Immature natural killer cell (primary cell): ENCODE measurements at places on chromosomes 2 and 18. TPM values are rescaled to one million over a fixed set of nuclear protein-coding genes. Genes with fewer than 3 reads are reported as not detected.

DNA sequence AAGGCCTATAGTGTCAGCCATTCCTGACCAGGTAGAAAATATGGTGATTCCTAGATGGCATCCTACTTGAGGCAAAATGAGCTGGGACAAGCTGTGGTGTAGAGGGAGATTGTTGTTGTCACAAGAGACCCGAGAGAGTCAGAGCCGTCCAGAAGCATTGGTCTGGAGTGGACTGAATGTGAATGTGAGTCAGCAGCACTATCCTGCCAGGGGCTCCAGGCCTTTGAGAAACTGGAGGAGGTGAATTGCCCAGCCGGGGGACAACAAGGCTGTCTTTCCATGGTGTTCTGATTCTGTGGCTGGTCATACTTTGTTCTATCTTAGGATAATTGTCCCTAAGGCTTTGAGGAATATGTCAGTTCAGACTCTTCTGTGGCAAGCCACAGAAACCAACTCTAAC, 29.4 kb upstream of the EIF2AK3 start:
- H3K27ac ChIP-seq, result no peak overlapping the region
- H3K4me1 ChIP-seq, result no peaks in the 10 kb centered on the region
- DNase-seq, result no peak

GRCh38 chr2:2222931-2223330, 108.1 kb downstream of the MYT1L start:
- H3K4me3 ChIP-seq, result no peak overlapping the region
- H3K36me3 ChIP-seq, result peaks cover 3% of the 10 kb centered on the region
- no peak for DNase-seq
- H3K4me1 ChIP-seq, result no peaks in the 10 kb centered on the region

- no peaks in the 10 kb centered on the region for H3K36me3 ChIP-seq
- H3K4me3 ChIP-seq, result peak within 1 kb of the TSS; percentile 56
- no peak for DNase-seq
- H3K27me3 ChIP-seq, result peaks cover 35% of the 10 kb centered on the region
- H3K4me1 ChIP-seq, result peaks cover 5% of the 10 kb centered on the region
- no peak within 1 kb of the TSS for H3K27ac ChIP-seq
Measured at GRCh38 chr2:231037202-231037730, at the start of gene C2orf72. Gene C2orf72 (plus strand): TSS chr2:231037523. CDS start chr2:231037566, 43 bp downstream.

CCDC85A gene
- polyA plus RNA-seq, result not detected

DNA sequence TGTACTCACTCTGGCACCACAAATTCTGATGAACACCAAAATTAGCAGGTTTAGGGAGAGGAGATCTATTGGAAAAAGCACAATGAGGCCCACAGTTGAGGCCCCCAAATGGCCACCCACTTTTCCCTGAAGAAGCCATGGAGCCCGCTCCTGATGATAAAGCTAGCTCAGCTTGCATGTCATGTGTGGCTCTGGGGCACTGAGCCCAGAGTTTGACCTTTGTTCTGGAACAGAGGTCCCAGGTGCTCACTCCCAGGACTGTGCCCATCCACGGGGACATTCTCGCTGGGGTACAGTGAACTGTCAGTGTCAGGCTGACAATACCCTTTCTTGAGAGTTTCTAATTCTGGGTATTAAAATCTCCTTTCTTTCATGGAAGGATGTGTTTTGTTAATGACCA, 36.2 kb downstream of the XDH start:
- no peaks in the 10 kb centered on the region for H3K4me1 ChIP-seq
- no peaks in the 10 kb centered on the region for H3K36me3 ChIP-seq
- no peak for DNase-seq
- H3K27ac ChIP-seq, result no peak overlapping the region

NCKAP5 gene
- not detected for polyA plus RNA-seq

IL36G gene
- not detected for polyA plus RNA-seq

DCC gene
- polyA plus RNA-seq, result not detected

- DNase-seq, result no peak
- peaks cover 9% of the 10 kb centered on the region for H3K36me3 ChIP-seq
- peaks cover 20% of the 10 kb centered on the region for H3K4me1 ChIP-seq
- H3K4me3 ChIP-seq, result no peak overlapping the region
- peaks cover 5% of the 10 kb centered on the region for H3K27me3 ChIP-seq
Measured at GRCh38 chr2:236052206-236052605, 116.0 kb downstream of the GBX2 start.

DNA sequence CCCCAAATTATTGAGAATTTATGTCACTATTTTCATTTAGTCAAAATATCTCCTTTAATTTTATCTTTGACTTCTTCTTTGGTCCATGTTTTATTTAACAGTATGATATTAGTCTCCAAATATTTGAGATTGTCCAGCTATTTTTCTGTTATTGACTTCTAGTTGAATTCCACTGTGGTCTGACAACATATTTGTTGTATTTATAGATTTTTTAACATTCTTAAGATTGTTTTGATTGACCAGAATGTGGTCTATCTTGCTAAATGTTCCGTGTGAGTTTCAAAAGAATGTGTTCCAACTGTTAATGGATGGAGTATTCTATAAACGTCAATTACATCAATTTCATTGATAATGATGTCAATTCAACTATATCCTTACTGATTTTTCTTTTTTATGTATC, 1452.1 kb downstream of the SUCLG1 start:
- H3K27me3 ChIP-seq, result no peaks in the 10 kb centered on the region
- no peaks in the 10 kb centered on the region for H3K4me1 ChIP-seq
- H3K36me3 ChIP-seq, result no peaks in the 10 kb centered on the region
- H3K27ac ChIP-seq, result no peak overlapping the region

- no peaks in the 10 kb centered on the region for H3K27me3 ChIP-seq
- peaks cover 6% of the 10 kb centered on the region for H3K4me1 ChIP-seq
- no peak overlapping the region for H3K4me3 ChIP-seq
- no peak overlapping the region for H3K27ac ChIP-seq
- H3K36me3 ChIP-seq, result peaks cover 29% of the 10 kb centered on the region
Measured at GRCh38 chr2:45984366-45984765, 312.8 kb upstream of the EPAS1 start.

CLEC4F gene
- not detected for polyA plus RNA-seq

DNA sequence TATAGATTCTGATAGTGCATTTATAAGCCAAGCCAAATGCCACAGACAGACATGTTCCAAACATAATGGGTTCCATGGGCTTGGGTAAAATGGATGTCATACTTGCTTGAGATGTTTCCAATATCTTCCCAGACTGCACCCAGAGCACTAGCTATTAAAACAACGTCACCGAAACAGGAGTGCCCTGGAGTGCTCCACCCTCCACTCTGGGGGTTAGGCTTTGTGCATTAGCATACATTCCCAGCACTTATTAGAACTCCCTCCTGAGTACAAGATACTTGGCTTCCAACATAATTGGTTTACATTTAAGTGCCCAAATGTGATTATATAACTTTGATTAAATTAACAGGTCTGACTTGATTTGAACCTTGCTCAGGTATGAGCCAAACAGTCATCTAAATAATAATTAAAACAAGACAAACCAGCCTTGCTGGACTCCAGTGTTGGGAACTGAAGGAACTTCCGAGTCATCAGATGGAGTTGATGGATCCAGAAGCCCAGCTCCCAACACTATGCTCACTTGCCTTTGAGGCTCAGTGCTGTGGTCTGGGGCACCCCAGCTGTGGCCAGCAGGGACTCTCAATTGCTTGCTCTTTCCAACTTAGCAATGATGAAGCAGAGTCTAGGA, 60.5 kb upstream of the LGALSL start:
- H3K36me3 ChIP-seq, result peaks cover 4% of the 10 kb centered on the region
- no peaks in the 10 kb centered on the region for H3K4me1 ChIP-seq
- no peak overlapping the region for H3K4me3 ChIP-seq
- peaks cover 3% of the 10 kb centered on the region for H3K27me3 ChIP-seq
- no peak overlapping the region for H3K27ac ChIP-seq

CCDC148 gene
- not detected for polyA plus RNA-seq

DNA sequence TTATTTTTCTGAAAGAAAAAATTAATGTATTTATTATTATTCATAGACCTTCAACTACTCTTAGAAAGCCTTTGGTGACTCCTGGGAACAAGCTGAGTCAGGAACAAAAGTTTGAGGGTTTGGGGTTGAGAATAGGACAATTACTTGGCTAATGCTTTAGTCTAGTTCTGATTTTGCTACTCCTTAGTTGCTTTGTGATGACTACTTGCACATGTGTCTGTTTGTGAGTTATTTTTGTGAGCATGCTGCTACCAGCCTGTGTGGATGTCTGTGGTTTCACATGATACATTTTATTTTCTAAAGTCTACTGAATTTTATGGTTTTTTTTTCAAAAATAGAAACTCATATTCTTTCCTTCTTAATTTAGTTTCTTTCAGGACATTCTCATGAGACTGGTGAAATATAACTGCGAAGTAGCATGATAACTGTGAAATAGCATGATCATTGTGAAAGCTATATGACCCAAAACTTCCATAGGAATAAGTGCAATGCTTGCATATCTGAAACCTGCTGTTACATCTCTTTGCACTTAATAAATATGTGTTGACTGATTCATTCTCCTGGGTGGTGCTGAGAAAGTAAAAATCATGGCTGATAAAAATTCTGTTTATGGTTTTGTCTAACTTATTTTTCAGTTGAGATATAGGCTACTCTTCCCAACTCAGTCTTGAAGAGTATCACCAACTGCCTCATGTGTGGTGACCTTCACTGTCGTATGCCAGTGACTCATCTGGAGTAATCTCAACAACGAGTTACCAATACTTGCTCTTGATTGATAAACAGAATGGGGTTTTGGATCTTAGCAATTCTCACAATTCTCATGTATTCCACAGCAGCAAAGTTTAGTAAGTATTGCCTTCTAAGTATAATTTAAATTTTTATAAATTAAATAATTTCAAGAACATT, 17.9 kb upstream of the IL18R1 start:
- no peaks in the 10 kb centered on the region for H3K36me3 ChIP-seq
- no peak overlapping the region for H3K27ac ChIP-seq
- H3K4me3 ChIP-seq, result no peak overlapping the region
- no peaks in the 10 kb centered on the region for H3K4me1 ChIP-seq
- no peak for DNase-seq

DNA sequence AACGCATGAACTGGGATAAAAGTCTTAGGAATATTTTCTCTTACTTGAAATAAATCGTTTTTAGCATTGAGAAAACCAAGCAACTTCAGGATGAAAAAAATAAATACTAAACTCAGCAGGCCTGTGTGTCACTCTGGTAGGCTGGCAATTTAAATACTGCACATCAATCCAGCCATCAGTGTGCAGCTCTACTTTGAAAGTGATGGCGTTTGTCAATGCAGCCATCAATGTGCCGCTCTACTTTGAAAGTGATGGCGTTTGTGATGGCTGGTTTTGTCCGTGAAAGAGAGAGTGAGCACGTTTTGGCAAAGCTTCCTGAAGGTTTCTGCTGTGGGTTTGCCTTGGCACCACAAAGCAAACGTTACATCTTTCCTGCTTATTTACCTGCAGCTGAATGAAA, 543.5 kb upstream of the SALL3 start:
- H3K27ac ChIP-seq, result no peak overlapping the region
- no peaks in the 10 kb centered on the region for H3K36me3 ChIP-seq
- H3K4me3 ChIP-seq, result no peak overlapping the region

DNA sequence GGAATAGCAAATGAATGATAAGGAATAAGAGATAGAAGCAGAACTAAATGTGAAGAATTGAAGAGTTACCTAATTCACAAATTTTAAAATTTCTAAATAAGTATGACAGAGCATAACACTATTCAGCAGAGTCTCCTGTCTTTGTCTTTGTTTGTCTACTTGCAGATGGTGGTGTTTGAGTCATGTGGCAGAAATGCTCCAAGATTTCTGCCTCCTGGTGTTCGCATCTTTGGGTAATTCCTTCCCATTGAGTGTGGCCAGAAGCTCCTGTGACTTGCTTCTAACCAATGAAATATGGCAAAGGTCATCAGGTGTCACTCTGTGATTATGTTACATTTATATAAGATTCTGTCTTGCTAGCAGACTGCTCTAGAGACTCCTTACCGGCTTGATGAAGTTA, 45.6 kb upstream of the GALNT3 start:
- no peaks in the 10 kb centered on the region for H3K27me3 ChIP-seq
- DNase-seq, result no peak
- no peak overlapping the region for H3K4me3 ChIP-seq
- H3K4me1 ChIP-seq, result no peaks in the 10 kb centered on the region
- H3K27ac ChIP-seq, result no peak overlapping the region

DNA sequence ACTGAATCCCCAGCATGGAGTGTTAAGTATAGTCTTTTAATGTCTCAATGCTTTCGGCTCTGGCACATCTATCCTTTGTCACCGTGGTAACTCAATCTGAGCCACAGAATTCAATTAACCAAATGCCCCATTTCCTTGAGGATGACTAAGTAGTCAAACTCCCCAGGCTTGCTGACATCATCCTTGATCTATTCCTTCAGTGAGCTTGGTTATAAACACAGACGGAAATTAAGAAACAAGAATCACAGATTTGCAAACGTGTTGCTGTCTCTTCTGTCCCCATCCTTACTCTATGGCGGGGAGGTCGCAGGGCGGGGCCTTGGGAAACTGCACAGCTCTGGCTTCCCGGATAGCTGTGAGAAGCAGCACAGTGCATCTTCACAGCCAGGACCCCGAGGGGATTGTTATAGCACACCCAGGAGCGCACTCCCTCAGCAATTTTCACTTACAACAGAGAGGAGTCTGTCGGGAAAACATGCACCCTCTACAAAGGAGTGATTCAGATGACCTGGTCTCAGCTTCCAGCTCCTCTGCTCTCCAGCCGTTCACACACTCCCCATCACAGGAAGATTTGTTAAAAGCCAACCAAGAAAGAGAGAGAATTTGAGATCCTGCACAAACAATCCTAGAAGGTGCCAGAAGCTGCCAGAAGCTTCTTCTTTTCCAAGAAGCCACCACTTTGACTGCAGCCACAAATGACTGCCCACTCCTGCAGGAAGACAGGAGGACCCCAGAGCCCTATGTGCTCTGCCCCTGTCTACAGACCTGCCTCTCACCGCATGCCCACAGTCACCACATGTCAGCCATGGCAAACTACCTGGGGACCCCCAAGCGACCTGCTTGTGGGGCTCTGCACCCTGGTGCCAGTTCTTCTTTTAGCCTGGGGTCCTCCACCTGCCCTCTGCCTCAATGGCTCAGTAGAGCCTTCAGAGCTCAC, 44.9 kb upstream of the YWHAQ start:
- DNase-seq, result no peak
- H3K36me3 ChIP-seq, result no peaks in the 10 kb centered on the region
